Pancreas (tissue), 10 donors: ENCODE measurements at places on chromosomes 4 and X.

DNA sequence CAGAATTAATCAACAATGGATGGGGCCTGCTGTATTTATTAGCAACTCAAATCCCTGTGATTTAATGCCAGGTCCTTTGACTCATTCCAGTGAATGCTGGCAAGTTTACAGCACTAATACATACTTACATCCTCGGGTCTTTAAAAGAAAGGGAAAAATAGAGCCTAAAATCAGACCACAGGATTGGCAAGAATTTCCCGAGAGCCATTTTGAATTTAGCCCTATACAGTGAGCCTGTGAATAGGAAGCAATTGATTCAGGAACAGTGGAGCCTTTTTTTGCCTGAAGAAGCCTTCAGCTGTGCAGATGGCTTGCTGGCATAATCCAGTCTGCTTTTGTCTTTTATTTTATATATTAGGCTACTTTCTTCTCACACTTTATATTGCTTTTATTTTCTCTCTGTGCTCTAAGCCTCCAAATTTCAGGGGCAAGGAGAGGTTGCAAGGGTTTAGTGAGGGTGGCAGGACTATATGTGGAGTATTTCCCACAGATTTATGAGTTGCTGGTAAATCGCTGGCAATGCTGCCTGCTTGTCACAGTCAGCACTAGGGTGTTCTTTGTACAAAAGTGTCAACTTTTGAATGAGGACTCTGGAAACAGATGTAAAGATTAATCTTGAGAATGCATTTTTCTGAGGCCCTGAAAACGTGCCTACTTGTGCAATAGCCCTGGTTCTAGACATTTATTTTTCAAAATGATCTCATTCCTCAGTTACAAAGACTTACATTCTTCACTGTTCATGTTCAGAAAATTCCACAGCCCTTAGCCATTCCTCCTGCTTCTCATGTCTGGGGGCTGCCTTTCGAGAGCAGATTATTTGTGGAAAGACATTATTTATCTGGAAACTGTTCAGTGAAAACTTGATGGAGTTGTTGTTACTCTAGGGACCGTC, 303.5 kb downstream of the SPRY1 start:
- no peak for DNase-seq

GRCh38 chr4:15729910-15730533, 27.2 kb downstream of the BST1 start:
- DNase-seq: no peak

DNA sequence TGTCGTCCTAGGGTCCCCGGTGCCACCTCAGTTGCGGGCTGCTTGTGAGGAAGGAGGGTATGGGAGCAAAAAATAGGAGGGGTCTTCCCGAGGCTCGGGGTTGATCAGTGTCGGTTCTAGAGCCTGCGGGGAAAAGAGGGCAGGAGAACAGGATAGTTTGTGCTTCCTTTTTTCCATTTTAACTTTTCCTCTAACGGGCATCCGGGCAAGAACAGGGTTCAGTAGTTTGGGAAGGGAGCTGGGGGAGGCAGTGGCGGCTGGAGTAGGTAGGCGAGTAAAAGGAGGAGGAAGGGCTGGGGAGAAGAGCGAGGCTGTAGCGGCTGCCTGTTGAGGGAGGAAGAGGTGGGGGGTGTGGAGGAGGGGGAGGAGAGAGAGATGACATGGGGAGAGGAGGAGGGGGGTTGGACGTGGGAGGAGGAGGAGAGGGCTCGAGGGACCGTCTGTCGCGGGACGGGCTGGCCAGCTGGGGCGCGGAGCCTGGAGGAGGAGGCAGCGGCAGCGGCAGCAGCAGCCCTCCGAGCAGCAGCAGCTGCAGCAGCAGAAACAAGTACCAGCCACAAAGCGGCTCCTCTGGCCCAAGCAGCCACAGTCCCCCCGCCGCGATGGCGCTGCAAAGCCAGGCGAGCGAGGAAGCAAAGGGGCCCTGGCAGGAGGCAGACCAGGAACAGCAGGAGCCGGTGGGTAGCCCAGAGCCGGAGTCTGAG, at the start of gene SLC16A2:
Gene SLC16A2 (plus strand): TSS at position 458 of the 704 bp plus-strand sequence. CDS start 145 bp downstream, at position 603.
- peak; percentile 76 for DNase-seq

DNA sequence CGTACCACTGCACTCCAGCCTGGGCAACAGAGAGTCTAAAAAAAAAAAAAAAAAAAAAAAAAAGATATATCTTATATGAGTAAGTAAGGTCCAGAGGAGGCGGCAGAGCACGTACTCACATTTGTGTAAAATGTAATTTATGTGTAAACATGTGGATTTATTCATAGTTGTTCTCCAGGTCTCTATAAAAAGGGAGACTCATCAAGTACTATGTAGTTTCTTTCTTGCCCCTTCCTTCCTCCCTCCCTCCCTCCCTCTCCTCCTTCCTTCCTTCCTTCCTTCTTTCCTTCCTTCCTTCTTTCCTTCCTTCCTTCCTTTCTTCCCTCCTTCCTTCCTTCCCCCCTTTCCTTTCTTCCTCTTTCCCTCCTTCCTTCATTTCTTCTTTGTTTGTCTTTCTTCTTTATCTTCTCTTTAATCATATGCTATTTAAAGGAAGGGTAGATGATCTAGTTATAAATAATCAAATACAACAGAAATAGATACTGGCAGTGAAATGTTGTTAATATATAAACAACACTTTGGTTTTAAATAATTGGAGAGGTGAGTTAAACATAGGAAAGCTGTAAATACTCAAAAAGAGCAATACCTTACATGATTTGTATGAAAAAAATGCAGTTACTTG, 344.8 kb downstream of the ANK2 start:
- DNase-seq: no peak

DNA sequence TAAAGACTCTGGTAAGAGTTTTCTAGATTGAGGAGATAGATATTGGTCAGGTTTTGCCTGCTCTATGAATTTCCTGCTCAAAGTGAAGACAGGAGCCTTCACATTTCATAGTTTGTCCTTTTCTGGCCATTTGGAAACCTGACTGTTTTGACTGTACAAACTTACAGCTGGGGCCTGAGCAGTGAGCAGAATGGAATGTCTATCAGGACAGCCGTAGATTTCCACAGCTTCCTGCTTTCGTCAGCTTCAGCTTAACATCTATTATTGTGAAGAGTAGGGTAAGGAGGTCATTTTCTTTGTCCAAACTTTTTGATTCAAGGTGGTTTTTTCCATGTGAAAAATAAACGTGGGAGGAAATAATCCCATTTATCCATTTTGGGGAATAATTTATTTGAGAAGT, 124.3 kb upstream of the DIPK2B start:
- DNase-seq: no peak

DNA sequence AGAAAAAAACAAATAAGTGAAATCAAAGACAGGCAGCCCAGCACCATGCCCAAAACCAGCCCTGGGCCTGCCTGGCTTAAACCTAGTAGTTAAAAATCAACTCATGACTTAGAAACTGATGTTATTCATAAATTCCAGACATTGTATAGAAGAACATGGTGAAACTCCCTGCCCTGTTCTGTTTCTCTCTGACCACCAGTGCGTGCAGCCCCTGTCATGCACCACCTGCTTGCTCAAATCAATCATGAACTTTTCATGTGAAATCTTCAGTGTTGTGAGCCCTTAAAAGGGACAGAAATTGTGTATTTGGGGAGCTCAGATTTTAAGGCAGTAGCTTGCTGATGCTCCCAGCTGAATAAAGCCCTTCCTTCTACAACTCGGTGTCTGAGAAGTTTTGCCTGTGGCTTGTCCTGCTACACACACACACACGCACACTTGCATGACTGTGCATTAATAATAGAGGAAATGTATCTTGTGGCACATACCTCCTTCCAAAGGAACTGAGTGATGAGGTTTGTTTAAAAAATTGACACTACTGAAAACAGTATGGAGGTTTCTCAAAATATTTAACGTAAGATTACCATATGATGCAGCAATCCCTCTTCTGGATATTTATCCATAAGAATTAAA, 39.2 kb upstream of the UGT2B7 start:
- DNase-seq: no peak

- no peak for DNase-seq
Observed at GRCh38 chr4:44983083-44983482, 256.7 kb upstream of the GNPDA2 start.
